Natural killer cell (primary cell): ENCODE measurements at places on chromosomes 5 and 9.

DNA sequence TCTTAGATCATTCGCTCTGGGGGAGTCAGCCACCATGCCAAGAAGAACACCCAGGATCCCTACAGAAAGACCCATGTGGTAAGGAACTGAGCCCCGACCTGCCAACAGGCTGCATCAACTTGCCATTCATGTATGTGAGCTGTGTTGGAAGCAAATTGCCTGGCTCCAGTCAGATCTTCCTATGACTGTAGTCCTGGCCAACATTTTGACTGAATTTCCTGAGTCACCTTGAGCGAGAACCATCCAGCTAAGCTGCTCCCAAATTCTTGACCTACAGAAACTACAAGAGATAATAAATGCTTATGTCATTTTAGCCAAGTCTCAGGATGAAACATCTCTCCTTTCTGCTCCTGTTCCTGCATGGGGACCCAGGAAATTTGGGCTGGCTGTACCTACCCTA lies 40.0 kb upstream of the SLC44A1 start:
- DNase-seq = no peak

DNA sequence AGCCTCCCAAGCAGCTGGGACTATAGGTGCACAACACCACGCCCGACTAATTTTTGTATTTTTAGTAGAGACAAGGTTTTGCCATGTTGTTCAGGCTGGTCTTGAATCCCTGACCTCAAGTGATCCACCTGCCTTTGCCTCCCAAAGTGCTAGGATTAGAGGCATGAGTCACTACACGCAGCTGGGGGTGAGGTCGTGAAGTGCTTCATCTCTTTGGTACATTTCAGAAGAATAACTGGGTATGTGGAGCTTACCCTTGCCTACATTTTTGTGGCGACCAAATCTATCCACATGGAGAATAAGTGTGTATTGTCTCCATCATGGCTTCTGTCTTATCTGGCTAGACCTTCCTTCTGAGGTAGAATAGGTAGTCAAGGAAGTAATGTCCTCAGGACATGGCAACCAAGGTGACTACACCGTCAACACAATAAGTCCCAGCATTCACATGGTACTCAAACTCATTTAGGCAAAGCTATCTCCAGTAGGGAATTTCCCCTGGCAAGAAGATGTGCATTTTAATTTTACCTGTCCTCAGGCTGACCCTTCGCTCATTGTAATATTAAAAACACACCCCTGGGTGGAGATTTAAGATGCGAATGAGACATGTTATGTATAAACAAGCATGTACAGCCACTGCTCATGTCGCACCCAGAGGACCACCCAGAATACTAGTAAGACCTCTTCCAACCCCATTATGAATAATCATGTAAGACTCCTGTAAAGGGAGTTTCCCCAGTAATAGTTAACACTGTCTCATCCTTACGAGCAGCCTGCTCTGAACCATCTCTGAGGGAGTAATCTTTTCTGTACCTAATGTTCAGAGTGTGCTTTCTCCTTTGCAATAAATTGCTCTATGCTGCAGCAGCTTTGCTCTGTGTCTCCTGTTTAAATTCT lies 1173.2 kb downstream of the TAF11L14 start:
- no peak for DNase-seq

GRCh38 chr9:86178503-86178902 lies 79.1 kb upstream of the GOLM1 start:
- no peak for DNase-seq

DNA sequence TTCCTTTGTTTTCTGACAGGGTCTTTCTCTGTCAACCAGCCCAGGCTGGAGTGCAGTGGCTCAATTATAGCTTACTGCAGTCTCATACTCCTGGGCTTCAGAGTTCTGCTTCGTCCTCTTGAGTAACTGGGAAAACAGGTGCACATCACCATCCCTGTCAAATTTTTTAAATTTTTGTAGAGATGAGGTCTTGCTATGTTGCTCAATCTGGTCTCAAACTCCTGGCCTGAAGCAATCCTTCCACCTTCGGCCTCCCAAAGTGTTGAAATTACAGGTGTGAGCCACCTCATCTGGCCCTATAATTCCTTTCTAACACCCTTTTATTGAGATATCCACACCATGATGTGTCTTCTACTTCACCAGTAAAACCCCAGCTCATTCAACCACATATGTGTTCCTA lies 341.6 kb upstream of the PCSK5 start:
- no peak for DNase-seq

- no peak for DNase-seq
These were observed 40.1 kb downstream of the DCAF10 start for GRCh38 chr9:37840560-37841194.

- no peak for DNase-seq
These were observed 39.4 kb upstream of the MAP1B start for GRCh38 chr5:72067682-72068470.

DNA sequence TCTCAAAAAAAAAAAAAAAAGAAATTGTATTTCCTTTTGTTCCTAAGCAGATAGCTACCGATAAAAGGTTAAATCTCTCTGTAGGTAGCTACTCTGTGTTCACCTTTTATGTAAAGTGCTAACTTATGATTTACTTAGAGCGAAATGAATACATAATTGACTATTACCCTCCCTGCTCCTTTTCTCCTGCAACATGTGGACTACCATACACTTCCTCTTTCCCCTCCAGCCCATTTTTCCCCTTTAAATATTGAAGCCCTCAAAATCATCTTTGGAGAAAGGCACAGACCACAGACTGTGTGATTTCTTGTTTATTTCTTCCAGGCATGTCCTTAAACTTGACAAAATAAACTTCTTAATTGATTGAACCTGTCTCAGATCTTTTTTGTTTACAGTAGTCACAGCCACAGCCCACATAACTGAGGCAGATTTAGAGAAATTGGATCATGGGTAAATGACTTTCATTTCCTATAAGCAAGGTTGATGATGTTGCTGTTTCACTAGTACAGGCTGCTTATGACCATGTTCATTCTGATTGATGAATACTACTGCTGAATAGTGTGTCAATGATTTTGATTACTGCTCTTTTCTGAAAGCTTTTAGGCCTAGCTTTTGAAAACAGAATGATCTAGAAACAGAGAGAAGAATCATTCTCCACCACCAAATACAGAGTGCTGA lies 59.2 kb downstream of the PHAX start:
- no peak for DNase-seq

DNA sequence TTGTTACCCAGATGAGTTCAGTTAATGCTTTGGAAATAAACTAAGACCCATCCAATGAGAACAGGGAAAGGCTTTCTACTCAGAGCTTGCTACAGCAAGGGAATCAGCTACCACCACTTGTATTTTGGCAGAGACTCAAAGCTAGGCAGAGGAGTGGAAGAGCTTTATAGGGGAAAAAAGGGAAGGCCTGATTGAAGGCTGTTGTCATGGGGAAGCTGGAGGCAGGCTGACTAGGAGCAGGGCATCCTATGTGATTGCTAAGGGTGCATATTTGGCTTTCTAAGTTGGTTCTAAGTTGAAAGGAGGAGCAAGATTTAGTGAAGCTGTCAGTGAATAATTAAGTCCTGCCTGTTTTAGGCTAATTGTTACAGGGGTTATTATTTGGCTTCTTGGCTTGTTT lies 115.5 kb downstream of the PTTG1 start:
- DNase-seq = no peak

DNA sequence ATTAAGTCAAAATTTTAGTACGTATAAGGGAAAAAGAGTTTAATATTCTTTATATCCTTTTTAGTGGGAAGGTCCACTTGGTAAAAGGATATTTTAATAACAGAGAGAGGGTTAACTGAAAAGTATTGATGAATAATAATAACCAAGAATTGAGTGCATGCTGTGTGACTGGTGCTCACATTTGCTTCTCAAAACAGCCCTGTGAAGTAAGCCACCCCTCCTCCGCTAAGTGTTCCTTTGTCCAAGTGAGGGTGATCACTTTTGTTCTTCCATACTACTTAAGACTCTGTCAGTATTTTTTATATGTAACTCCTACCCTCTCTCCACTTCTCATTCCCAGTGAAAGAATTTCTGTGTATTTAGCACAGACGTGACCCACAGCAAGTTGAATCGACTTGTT lies 51.5 kb downstream of the SLC44A1 start:
- DNase-seq = no peak

DNA sequence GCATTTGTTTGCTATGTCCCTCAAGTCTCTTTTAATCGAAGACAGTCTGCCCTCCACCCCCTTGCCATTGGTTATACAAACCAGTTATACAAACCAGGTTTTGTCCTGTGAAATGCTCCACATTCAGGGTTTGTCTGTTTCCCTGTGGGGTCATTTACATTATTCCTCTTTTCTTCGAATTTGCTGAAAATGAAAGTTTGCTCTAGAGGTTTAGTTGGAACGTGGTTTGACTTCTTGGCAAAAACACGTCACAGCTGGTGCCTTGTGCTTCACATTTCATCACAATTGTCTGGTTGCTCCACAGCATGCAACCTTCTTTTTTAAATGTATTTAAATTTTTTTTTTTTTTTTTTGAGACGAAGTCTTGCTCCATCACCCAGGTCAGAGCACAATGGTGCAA lies 4.2 kb upstream of the HAVCR2 start:
- no peak for DNase-seq

DNA sequence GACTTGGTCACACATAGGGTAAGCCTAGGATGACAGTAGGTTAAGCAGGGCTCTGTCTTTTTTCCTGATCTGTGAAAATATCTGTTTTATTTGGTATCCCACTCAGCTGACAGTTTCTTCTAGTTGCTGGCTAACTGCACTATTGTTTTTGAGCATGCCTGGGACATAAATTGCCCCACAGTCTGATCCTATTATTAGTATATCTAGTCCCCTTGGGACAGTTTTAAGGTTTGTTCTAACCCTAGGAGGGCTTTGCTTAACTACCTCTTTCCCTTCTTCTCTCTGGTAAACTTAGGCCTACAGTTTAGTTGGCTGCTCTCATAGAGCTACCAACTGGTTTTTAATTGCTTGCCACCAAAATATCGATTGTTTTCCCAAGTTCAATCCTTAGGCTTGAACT lies 446.6 kb downstream of the ARHGEF28 start:
- no peak for DNase-seq

- DNase-seq = no peak
These were observed 154.2 kb upstream of the TYRP1 start for GRCh38 chr9:12538842-12539579.

- DNase-seq = no peak
These were observed 87.1 kb downstream of the ADRB2 start for GRCh38 chr5:148913493-148913892.

- no peak for DNase-seq
These were observed 65.8 kb downstream of the SEMA4D start for GRCh38 chr9:89431930-89432725.

GRCh38 chr5:80959768-80960442 lies at the start of gene RASGRF2:
Gene RASGRF2 (plus strand): TSS chr5:80960363. CDS start chr5:80960739, 376 bp downstream.
- DNase-seq = peak; percentile 73
